ENCODE measurements at places on chromosomes 2 and 18.
A peak's percentile ranks its signal among the peaks of the same experiment; 100 is the strongest.

- DNase-seq = no peak
These were observed 103.0 kb upstream of the STK17B start for GRCh38 chr2:196274387-196274809.

DNA sequence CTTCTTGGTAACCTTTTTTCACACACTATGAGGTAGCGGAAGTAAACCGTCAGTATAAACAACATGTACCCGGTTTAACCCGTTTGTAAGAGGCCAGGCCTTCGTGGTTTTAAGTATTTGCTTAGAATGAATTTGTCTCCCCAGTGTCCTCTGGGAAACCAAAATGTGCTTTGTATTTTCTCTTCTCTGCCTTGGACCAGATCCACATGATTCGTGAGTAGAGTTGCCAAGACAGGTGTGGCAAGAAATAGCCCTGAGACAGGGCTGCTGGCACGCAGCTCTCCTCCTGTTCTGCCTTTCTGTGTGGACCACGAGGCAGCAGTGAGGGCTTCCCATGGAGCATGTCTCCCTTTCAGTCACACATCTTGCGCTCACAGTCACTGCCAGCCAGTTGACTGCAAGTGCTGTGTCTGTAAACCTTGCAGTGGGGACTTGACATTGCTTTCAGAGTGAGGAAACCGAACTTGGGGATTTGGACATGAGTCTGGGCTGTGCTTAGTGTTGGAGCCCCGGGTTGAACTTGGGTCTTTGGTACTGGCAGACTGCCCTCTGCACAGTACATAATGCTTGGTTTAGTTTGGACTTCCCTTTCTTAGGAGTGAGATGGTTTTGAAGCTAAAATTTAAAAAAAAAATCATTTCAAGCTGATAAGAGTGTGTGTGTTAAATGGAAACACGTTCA is 19.1 kb downstream of the BCL2L11 start:
- no peak for DNase-seq

DNA sequence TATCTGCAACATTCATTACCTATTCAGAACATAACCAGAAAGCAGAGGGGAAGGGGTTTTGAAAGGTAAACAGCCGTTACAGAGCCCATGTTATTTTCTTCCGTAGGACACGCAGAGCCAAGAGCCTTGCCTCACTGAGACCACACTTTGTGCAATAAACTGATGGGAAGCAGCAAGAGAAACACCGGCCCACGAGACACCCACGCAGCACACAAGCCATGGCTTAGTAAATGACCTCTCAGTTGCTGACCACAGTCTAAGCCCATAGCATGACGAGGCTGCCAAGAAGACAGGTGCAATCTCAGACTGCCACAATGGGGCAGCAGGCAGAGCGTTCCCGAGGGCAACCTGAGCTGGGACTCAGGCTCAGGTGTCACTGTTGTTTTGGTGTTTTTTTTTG is 59.6 kb downstream of the CABYR start:
- no peak for DNase-seq

DNA sequence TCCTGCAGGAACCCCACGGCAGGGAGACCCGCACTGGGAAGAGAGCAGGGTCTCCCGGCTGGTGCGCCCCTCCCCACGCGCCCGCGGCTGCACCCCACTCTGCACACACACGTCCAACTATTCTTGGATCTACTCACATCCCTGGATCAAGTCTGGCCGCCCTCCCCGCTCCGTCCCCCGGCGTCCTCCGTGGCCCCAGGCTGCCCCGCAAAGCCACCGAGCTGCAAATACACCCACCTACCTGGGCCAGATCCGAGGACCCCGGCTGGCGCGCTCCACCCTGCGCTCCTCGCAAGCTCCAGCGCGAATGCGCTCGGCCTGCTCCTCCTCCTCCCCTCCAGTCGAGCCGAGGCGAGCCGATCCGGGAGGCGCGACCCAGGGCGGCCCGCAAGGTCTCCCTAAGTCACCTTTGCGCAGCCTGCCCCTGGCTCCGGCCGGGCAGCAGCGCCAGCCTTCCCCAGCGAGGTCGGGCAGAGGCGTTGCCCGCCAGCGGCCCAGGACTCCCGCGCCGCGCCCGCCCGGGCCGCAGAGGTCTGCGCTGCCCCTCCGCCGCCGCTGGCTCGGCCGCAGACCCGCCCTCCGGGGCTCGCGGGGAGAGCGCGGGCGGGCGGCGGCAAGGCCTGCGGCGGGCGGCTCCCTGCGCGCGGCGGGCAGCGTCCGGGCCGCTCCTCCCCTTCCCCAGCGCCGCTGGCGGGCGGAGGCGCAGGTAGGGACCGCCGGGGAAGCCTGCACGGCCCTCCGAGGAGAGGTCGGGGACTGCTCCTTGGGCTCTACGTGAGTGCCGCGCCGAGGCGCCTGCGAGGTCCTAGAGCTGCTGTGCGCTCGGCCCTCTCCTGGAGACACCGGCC is 126.0 kb downstream of the OSBPL1A start:
- DNase-seq = peak; percentile 85

DNA sequence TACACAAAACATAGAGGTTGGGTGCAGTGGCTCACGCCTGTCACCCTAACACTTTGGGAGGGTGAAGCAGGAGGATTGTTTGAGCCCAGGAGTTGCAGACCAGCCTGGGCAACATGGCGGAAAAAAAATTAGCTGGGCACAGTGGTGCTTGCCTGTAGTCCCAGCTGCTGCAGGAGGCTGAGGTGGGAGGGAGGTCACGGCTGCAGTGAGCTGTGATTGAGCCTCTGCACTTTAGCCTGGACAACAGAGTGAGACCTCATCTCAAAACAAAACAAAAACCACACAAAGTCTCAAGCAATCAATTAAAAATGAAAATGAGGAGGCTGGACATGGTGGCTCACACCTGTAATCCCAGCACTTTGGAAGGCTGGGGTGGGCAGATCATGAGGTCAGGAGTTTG is 4.9 kb downstream of the NOP58 start:
- no peak for DNase-seq

GRCh38 chr18:51430538-51430937 is 233.1 kb upstream of the MEX3C start:
- no peak for DNase-seq

DNA sequence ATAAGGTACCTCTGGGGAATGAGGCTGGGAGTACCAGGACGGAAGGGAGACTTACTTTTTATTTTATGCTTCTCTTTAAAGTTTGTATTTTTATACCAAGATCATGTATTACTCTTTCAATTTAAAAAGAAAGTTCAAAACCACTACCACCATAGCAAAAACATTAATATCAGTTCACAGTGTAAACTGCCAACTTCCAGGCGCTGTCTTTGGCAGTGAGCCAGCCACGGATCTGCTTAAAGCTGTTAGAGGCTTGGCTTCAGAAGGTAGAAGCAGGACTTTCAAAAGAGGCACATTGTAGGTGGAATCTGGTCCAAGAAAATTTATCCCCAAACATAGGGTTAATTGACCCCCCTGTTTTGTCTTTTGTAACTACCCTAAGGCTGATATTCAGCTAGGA is 74.8 kb downstream of the B3GNT2 start:
- DNase-seq = no peak

DNA sequence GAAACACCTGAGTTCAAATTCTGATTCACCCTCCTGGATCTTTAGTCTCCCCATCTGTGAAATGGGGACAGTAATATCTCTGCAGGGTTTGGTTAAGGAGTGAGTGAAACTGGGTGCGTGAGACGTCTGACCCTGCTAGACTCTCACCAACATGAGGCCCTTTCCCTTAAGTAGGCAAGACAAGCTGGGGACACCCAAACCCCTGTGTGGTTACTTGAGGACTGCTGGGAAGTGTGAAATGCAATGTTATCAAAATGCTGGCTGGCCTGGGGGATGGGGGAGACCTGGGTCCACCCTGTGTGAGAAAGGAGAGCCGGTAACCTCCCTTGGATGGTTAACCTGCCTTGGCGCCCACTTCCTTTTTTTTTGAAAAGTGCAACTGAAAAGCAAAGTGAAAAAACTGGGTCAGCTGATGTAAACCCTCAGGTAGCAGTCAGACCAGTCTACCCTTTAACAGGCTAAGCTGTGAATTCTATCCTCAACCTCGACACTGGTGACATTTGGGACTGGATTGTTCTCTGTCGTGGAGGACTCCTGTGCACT is 82.3 kb downstream of the INPP5D start:
- no peak for DNase-seq

- no peak for DNase-seq
These were observed 175.1 kb downstream of the ATAD2B start for GRCh38 chr2:23751747-23752265.

- no peak for DNase-seq
These were observed 54.2 kb downstream of the ACTR2 start for GRCh38 chr2:65281627-65282351.

GRCh38 chr2:119721043-119721442 is 38.7 kb upstream of the PTPN4 start:
- DNase-seq = no peak

- peak; percentile 82 for DNase-seq
These were observed 207.9 kb downstream of the ARL4C start for GRCh38 chr2:234288974-234289455.

- DNase-seq = no peak
These were observed 367.2 kb downstream of the MTX2 start for GRCh38 chr2:176636401-176636800.

- no peak for DNase-seq
These were observed 105.1 kb downstream of the NUP35 start for GRCh38 chr2:183229386-183229785.

DNA sequence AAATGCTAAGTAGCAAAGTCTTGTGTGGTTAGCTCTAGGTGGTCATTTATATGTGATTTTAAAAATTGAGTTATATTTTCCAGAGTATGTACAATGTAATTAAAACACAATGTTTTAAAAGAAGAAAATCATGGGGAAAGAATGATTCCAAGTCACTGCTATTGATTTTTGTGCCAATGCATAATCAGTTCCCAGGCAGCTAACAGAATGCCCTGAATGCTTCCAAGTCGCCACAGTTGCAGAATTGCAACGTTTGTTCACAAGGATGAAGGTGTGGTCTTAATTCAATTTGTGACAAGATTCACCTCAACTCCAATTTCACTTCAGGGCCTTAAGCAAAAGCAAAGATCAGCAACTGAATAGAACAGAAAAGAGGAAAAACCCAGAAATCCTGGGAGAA is 200.4 kb downstream of the SPP2 start:
- no peak for DNase-seq

DNA sequence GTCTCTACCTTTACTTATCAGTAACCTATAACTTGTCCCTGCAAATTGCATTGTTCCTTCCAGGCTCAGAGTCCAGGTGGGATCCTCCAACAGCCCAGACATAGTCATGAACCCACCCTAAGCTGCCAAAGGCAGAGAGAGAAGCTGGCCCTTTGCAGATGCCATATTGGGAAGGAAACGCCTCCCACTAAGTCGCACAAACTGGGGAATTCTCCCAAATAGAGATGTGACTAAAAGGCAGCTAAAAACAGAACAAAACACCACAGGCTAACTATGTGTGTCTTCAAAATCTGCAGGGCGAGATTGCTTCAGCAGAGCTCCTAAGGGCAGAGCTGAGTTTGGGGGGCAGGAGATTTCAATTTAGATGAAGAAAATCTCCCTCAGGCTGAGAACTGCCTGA is 38.5 kb upstream of the SIGLEC15 start:
- DNase-seq = no peak

GRCh38 chr2:74439373-74439772 is 2.4 kb downstream of the RTKN start:
- DNase-seq = no peak

DNA sequence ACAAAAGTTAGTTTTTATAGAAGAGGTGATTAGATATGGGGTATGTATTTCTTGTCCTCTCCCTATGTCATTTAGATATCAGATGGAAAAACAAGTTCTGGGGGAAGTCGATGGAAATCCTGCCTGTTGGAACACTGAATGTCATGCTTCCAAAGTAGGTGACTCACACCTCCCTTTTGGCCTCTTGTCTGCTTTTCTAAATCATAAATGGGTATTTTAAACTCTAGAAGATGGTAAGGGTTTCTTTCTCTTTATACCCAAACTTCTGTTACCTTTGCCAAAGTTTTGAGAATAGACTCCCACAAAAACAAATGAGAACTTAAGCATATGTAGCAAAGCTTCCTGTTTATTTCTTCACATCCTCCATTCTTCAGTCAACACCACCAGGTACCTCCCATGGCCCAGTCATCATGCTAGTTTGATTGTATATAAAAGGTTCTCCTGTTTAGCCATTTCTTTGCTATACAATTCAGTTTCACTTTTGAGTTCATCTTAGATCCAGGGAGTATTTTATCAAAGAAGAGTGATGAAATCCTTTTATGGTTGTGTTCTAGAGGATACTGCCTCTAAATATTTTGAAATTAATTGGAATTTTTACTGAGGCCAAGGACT is 63.9 kb downstream of the PRKRA start:
- no peak for DNase-seq

DNA sequence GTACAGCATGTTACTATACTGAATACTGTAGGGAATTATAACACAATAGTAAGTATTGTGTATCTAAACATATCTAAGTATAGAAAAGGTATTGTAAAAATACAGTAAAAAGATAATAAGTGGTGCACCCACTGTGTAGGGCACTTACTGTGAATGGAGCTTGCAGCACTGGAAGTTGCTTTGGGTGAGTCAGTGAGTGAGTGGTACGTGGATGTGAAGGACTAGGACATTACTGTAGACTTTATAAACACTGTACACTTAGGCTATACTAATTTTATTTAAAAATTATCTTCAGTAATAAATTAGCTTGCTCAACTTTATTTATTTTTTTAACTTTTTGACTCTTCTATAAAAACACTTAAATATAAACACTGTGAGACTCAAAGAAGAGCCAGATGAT is 82.6 kb downstream of the MTA3 start:
- no peak for DNase-seq

DNA sequence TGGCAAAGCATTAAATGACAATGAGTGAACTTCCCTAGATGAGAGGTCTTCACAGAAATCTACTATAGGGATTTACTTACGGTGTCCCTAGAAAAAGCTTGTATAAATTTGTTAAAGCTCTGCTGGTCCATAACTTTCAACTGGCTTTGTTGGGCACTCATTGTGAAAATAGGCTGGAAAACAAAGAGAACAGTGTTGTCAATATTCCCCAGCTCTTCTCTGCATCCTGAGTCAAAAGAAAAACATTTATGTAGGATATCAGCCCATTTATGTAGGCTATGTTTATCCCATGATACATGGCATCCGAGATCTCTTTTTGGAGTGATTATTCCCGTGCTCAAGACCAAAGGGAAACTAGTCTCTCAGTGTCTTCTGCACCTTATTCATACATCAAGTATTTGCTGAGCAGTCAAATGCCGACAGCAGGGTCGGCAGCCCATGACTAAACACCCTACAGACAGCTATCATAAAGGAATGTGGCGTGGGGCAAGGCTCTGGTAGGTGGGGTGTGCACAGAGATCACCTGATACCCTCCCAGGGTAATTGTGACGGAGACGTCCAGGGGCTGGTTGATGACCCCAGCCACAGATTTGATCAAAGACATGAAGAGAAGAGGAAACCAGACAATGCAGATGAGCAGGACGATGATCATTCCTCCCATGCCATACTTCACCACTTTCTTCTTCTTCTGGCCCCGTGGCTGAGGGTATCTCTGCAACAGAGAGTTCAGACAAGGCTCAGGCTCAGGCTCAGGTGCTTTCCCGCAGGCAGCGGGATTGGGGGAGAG is 155.9 kb downstream of the NAPG start:
- no peak for DNase-seq
